ENCODE measurements at places on chromosomes 16 and 17.

- no peak for DNase-seq
Observed at GRCh38 chr16:19829844-19830692, 54.6 kb downstream of the GPRC5B start.

GRCh38 chr16:54289242-54289944 is 2.8 kb upstream of the IRX3 start:
- DNase-seq, result no peak

- DNase-seq, result no peak
Observed at GRCh38 chr16:3759736-3760135, 42.4 kb upstream of the TRAP1 start.

DNA sequence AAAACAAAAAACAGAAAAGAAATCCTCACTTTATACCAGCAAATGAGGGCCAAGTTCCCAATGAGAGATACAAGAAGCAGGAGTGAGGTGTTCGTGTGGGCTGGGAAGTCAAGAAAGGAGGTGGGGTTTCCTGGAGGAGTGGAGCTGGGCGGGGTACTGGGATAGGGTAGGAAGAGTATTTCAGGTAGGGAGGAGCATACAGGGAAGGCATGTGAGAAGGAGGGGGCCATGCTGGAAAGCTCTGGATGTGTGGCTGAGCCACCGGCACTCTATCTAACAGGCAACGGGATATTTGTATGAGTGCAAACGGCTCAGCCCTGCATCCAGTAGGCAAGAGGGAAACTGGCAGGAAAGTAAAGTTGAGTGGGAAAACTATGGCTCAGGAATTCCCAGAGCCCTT is 4.2 kb downstream of the OR3A2 start:
- no peak for DNase-seq

- DNase-seq, result no peak
Observed at GRCh38 chr16:68629351-68629910, 15.7 kb upstream of the CDH3 start.

GRCh38 chr17:51365090-51365489 is 104.7 kb downstream of the UTP18 start:
- DNase-seq, result no peak

GRCh38 chr16:80527297-80527696 is 13.5 kb upstream of the DYNLRB2 start:
- peak; percentile 6 for DNase-seq

DNA sequence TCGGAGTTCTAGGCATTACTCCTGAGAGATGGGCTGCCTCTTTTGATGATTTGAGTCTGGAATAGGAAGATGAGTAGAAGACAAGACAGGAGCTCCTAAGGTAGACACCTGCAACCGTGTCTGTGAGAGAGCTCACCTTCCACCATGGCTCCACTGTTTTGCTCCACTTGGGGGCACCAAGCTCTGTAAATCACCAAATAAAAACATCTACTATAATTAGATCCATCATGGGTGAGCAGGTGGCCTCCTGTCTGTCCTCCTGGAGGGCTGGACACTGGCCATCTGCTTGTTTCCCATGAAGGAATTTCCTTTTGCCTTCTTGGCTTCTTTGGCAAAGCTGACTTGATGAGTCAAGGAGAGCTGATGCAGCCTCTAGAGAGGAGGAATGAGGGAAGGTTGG is 179.0 kb downstream of the HAPSTR1 start:
- DNase-seq, result no peak

DNA sequence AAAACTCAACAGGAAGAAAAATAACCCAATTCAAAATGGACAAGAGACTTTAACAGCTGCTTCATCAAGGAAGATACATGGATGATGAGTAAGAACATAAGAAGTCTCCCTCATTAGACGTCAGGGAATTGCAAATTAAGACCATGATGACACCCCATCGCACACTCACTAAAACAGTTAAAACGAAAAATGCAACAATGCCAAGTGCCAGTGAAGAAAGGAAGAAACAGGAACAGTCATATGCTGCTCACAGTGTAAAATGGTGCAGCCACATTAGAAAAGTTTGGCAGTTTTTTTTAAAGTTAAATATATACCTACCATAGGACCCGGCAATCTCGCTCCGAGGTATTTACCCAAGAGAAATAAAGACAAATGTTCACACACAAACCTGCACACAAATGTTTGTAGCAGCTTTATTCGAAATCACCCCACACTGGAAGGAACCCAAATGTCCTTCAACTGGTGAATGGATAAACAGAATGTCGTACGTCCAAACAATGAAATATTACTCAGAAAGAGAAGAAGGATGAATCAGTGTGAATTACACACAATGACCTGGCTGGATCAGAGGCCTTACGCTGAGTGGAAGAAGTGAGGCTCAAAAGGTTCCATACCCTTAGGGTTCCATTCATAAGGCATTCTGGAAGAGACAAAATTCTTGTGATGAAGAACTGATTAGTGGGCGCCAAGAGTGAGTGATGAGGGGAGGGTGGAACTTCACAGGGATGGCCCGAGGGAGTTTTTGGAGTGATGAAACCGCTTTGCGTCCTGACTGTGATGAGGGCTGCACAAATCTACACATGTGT is 110.3 kb downstream of the C16orf95 start:
- no peak for DNase-seq

DNA sequence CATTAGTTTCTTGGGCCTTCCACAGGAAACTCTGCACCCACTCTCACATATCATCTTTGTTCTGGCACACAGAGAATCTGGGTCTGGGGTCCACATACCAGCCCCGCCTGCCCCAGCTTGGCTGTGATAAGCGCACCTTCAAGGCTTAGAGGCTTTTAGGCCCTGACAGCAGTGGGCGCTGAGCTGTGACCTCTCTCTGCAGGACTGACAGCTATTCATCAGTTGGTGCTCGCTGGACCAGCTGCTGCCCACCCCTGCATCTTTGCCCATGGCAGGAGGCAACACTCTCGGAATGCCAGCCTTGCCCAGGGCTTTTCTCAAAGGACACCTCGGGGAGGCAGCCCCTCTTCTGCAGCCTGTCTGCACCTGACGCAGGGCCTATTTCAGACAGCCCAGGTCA is 62.9 kb downstream of the SDK2 start:
- no peak for DNase-seq

DNA sequence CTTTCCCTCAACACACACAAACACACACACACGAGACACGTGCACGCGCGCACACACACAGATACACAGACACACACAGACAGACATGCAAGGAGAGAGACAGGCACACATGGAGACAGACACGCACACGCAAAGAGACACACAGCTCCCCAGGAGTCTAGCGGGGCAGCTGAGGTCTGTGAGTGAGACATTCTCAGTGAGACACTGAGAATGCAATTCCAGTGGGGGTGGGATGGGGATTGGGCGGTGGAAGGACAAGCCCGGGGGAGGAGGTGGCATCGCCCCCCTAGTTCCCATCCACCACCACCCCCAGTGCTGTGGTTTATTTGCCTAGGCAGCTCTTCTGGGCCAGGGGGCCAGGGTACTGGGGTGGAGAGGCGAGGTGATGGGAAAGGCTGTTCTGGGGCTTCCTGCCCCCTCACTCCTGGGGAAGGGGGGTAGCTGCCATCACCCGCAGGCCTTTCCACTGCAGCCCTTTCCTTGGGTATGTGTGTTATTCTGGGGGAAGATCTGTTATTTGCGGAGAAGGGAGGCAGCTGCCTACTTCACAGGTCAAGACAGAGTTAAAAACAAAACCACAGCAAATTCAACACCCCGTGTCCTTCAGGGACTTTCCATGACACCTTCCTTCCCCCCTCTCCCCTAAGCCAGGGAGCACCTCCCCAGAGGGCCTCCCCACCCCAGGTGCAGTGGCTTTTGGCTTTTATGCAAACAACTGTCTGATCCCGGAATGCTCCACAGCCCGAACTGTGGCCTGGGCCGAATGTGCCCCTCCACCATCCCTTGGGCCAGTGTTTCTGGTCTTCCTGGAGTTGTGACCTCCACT is 18.0 kb downstream of the GRB7 start:
- peak; percentile 49 for DNase-seq

DNA sequence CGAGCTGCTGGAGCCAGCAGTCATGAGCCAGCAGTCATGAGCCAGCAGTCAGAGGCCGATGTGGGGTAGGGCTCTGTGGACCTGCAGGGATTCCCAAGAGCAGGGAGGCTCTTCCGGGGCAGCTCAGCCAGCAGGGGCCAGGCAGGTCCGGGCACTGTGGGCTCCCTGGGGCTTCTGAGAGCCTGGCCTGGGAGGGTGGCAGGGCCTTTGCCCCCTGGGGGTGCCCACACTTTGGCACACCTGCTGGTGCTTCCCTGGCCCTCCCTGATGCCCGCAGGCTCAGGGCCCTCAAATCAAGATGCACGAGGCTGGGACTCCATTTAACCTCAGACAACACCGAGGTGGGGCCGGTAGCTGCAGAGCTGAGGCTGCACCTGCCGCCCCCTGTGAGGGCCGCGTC is 18.1 kb downstream of the SOX8 start:
- DNase-seq, result no peak

GRCh38 chr16:15954814-15955151 is 5.4 kb downstream of the ABCC1 start:
- no peak for DNase-seq

GRCh38 chr17:64255764-64256163 is 7.3 kb downstream of the TEX2 start:
- no peak for DNase-seq

GRCh38 chr16:57941016-57941664 is 29.8 kb downstream of the CNGB1 start:
- no peak for DNase-seq

DNA sequence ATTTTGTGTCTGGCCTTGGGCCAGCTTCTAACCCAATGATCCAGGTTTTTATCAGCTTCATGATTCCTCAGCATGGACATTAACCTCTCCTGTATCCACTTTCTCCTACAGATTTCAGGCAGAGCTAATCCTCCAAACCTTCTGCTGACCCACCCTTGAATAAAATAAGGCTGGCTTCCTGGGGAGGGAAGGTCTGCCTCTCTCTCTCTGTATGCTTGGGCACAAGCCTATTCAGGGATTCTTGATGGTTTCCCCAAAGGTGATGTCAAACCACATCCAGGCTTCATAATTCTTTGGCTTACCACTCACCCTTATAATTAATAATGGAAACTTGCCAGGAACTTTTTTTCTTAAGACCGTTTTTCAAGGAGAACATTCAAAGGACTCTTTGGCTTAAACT is 240.1 kb downstream of the UTP18 start:
- no peak for DNase-seq

DNA sequence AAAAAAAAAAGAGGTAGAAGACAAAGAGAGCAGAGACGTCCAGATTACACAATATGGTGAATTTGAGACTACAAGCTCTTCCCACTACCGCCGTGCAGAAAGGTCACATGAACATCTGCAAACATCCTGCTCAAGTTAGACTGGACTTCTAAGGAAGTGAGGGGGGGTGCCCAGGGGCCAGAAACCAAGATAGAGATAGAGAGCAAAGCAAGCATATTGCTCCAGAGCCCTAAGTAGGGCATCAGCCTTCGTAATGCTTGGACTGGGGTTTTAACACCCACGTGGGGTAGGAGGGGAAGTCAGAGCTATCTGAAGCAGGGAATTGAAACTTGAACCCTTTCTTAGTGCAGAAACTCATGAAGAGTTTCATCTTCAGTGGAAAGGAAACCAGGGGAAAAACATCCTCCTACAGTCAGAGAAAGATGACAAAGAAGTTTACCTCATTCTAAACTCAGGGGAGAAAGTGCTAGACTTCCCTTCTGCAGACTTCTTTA is 8.7 kb downstream of the CLEC19A start:
- DNase-seq, result no peak

DNA sequence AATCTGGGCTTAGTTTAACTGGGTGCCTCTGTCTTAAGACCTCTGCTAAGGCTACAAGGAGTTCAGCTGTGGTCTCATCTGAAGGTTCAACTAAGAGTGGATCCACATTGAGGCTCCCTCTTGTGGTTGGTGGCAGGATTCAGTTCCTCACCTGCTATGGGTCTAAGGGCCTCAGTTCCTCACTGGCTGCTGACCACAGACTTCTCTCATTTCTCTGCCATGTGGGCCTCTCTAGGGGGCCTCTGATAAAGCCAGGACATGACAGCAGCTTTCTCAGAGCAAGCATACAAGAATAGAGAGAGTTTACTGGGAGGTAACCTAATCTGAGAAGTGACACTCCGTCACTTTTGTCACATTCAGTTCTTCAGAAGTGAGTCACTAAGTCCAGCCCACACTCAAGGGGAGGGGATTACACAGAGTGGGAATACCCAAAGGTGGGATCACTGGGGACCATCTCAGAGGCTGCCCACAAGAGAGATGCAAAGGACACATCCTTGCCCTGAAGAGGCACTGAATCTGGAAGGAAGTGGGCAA is 19.2 kb upstream of the ABAT start:
- no peak for DNase-seq

GRCh38 chr16:60491273-60491672 is 1545.0 kb downstream of the CDH8 start:
- DNase-seq, result no peak

- no peak for DNase-seq
Observed at GRCh38 chr16:85227084-85227945, 115.0 kb upstream of the CIBAR2 start.

GRCh38 chr17:43873091-43873490 is 26.1 kb downstream of the CD300LG start:
- no peak for DNase-seq

DNA sequence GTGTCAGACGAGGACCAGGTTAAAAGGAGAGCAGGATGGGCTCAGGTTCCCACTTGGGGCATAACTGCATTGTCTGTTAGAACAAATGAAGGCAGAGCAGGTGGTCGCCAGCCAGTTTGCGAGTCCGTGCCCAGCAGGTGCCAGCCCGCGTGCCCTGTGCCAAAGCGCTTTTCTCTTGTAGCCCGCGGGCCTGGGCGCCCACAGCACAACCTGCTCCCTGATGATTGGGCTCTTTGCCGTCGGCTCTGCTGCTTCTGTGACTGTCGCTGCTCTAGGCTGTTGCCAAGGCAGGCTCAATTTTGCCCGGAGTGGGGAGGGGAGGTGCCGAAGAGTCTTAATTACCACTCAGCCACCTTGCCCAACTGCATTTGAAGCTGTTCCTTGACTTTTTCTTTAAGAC is 21.1 kb downstream of the KNOP1 start:
- DNase-seq, result no peak

- no peak for DNase-seq
Observed at GRCh38 chr17:81438688-81439087, 43.4 kb downstream of the BAHCC1 start.

- DNase-seq, result no peak
Observed at GRCh38 chr16:47574091-47575054, 113.2 kb downstream of the PHKB start.

- no peak for DNase-seq
Observed at GRCh38 chr17:45438931-45439610, 6.4 kb upstream of the ARHGAP27 start.

- DNase-seq, result no peak
Observed at GRCh38 chr17:61155590-61156237, 243.9 kb upstream of the TBX2 start.

DNA sequence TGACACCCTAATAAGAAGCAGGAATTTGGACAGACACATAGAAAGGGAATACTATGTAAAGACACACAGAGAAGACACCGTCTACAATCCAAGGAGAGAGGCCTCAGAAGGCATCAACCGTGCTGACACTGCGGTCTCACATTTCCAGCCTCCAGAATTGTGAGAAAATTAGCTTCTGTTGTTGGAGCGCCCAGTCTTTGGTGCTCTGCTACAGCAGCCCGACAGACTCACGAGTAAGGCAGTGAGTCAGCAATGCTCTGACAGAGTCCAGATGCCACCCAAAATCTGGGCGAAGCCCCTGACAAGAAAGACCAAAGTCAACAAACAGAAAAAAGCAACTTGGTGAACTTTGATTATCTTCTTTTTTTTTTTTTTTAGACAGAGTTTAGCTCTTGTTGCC is 32.5 kb upstream of the RAI1 start:
- no peak for DNase-seq

GRCh38 chr17:69779378-69780214 is 295.4 kb upstream of the KCNJ16 start:
- DNase-seq, result no peak

- DNase-seq, result no peak
Observed at GRCh38 chr17:75509528-75510258, 5.6 kb downstream of the CASKIN2 start.

Data from T-helper 9 cell (primary cell).